Activated CD8-positive, alpha-beta T cell treated with anti-CD3 and anti-CD28 coated beads, Interleukin-2, amount 10 ng/mL, durations not matched to agents 7 days and 5 days (primary cell): ENCODE measurements at places on chromosomes 7 and 10. TPM values are rescaled to one million over a fixed set of nuclear protein-coding genes. Genes with fewer than 3 reads are reported as not detected.
A peak's percentile ranks its signal among the peaks of the same experiment; 100 is the strongest.

DNA sequence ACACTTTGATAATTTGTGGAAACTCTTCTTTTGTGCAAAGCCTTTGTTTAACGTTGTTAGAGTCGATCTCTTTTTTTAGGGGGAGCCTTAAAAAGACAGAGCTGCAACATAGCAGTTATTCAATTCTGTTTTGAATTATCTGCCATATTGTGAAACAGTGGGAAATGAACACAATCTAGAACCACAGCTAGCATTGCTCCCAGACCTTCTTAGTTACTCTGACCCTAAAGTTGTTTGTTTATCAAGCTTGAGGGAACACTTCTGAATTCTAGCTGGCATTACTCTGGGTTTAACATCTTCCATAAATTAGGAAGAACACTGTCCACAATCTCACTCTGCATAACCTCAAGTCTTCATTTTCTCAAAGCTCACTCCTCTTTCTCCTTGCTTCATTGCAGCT lies 217.7 kb downstream of the PRKG1 start:
- no peaks in the 10 kb centered on the region for H3K27me3 ChIP-seq
- no peak overlapping the region for H3K4me3 ChIP-seq
- H3K4me1 ChIP-seq = no peaks in the 10 kb centered on the region
- no peak overlapping the region for H3K27ac ChIP-seq
- H3K36me3 ChIP-seq = no peaks in the 10 kb centered on the region

DNA sequence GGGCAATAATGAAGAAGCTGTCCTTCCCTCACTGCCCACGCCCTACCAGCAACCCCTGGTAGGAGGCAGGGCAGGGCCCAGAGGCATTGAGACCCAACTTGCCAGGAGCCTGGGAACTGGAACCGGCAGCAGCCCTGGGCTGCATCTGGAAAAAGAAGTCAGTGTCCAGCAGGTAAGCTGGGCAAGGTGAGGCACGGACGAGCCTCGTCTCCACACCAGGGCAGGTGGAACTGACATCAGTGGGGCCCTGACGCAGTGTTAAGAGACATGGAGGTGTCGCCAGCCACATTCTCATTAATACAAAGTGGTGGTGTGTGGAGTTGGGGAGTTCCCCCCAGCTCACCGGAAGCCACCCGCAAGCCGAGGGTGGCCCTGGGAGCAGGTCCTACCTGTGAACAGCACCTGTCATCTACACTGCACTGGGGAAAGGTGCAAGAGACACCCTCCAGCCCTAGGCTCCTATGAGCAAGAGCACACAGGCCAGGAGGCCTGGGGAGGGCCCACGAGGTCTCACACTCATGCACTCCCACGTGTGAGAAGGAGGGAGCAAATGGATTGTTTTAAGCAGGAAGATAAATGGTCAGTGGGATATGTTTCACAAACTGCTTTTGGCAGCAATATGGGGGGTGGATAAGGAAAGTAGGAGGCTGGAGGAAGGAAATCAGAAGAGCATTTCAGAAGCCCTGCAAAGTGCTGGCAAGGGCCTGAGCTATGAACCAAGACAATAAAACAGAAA lies 53.6 kb downstream of the COBL start:
- H3K27me3 ChIP-seq = peaks cover 4% of the 10 kb centered on the region
- DNase-seq = no peak
- no peak overlapping the region for H3K27ac ChIP-seq
- no peaks in the 10 kb centered on the region for H3K36me3 ChIP-seq

The OPN4 gene
- not detected for total RNA-seq

DNA sequence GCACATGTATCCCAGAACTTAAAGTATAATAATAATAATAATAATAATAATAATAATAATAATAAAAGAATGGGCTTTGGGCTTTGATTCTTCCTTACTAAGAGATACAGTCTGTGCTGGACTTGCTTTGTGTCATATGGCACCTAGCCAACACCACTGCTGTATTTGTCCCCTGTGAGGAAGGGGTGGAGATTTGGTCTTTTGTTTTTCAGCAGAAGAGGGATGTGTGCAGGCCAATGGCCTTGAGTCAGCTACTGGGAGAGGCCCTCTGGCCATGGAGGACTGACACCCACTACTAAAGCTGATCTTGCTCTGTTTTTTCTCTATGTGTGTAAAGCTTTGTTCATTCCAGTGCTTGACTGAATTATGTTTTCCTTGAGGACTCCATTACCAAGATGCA lies 573.0 kb upstream of the PCDH15 start:
- H3K27me3 ChIP-seq = no peaks in the 10 kb centered on the region
- H3K4me1 ChIP-seq = no peaks in the 10 kb centered on the region
- no peak for DNase-seq
- H3K36me3 ChIP-seq = no peaks in the 10 kb centered on the region
- no peak overlapping the region for H3K4me3 ChIP-seq
- H3K27ac ChIP-seq = no peak overlapping the region

The MRPS24 gene
- 91.3 TPM for total RNA-seq

The PAPOLB gene
- total RNA-seq = not detected

The SLF2 gene
- total RNA-seq = 44.4 TPM

The ITPRID1 gene
- not detected for total RNA-seq

DNA sequence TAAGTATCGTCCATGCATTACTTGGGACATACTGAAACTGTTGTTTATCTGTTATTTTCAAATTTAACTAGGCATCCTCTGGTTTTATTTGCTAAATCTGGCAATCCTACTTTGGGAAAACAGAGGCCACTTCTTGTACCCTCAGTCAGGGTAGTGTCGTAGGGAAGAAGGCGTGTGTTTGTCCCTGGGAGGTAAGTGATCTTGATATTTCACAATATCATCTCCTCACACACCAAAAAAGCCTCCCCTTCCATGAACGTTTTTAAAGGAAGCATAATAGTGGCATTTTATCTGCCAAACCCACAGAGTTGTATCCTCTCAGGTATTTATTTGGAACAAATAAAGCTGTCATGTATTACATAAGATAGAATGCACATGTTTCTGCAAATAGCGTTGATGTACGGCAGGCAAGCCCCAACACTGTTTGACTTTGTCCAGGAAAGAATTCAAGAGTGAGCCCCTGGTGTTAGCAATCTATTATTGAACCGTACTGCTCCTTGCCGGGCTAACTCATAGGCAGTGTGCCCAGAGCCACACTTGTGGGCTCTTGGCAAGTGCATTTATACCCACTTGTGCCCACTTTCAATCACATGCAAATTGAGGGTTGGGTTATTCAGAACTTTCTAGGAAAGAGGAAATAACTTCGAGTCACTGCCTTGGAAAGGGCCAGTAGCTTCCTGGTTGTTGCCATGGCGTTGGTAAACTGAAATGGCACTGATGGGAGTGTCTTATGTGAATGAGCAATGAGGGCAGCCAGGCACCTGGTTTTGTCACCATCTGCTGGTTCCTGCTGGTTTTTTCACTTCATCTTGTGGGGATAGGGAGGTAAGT lies 266.0 kb downstream of the USP6NL start:
- H3K4me1 ChIP-seq = peaks cover 8% of the 10 kb centered on the region
- peaks cover 10% of the 10 kb centered on the region for H3K27me3 ChIP-seq
- no peak overlapping the region for H3K4me3 ChIP-seq
- H3K27ac ChIP-seq = no peak overlapping the region
- DNase-seq = peak; percentile 40
- no peaks in the 10 kb centered on the region for H3K36me3 ChIP-seq

DNA sequence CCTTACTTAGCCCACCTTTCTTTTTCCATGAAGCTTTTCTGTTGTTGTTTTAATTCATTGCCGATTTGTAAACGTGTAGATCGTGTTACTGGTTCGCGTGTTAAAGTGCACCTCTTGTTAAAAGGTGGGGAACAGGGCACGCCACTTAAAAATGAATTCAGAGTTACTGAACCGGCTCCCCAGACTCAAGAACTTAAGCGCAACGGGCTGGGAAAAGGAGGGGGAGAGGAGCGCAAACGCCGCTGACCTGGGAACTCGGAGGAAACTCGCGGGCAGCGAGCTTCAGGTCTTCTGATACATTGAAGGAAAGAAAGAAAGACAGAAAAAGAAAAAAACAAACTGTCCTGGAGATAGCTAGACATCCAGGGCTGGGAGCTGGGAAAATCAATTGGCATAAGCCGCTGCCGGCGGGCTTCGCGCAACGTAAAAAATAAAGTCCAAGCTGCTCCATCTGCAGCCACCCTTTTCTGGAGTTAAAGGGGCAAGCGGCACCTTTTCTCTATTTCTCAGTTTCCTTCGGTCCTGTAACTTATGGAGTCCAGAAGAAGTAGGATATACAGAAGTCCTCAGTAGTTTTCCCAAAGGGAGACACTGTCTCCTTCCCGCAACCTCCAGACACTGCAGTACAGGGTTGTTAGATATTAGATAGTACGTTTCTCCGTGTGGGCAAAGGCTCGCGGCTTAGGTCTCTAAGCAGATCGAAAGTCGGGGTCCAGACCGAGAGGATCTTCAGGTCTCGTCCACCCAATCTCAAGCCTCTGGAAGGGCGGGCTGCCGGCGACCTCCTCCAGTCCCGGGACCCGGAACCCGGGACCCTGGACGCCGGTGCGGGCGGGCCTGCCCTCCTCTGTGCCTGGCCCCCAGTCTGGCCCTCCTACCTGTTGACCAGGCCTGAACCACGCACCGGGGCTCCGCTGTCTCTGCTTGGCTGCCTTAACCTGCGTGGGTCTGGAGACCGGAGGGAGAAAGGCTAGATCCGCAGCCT lies 1.8 kb upstream of the DLX6 start:
- H3K36me3 ChIP-seq = peaks cover 3% of the 10 kb centered on the region
- peaks cover 12% of the 10 kb centered on the region for H3K4me1 ChIP-seq
- H3K4me3 ChIP-seq = peak overlapping the region; percentile 18
- H3K27me3 ChIP-seq = peaks cover 79% of the 10 kb centered on the region
- DNase-seq = no peak
- peak overlapping the region; percentile 55 for H3K27ac ChIP-seq

DNA sequence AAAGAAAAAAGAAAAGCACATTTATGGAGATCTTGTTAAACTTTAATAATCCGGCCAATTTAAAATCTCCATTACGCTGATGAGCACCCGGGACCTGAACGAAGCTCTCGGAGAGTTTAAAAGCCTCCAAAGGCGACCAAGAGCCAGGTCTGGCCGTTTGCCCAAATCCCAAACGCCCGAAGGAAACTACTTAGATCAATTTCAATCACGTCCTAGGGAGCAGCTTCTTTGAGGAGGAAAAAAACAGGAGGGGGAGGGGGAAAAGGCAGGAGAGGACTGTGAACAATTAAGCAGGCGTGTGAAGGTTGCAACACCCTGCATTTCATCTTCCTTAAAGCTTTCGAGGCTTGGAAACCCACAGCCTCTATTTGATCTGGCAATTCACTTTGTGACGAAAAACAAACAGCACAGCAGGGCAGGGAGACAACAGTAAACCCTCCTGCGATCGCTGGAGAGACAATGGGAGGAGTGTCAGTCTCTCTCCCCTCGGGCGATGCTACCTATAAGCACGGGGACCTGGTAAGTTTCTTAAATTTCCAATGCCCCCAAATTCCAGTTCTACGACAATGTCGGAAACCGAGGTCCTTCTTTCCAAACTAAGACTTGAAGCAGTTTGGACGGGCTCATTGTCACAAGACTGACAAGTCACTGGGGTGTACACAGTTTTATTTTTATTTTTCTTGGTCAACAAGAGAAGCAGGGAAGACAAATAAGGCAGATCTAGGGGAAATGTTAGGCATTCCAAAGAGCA lies 1.2 kb downstream of the KLF6 start:
- peak overlapping the region; percentile 95 for H3K4me3 ChIP-seq
- H3K27ac ChIP-seq = peak overlapping the region; percentile 98
- H3K36me3 ChIP-seq = peaks cover 61% of the 10 kb centered on the region
- H3K27me3 ChIP-seq = no peaks in the 10 kb centered on the region
